H4 (cell line): ENCODE measurements at places on chromosomes 5 and 9. TPM values are rescaled to one million over a fixed set of nuclear protein-coding genes. Genes with fewer than 3 reads are reported as not detected.

GRCh38 chr5:170238456-170239196, 5.8 kb downstream of the C5orf58 start:
- DNase-seq = no peak

DNA sequence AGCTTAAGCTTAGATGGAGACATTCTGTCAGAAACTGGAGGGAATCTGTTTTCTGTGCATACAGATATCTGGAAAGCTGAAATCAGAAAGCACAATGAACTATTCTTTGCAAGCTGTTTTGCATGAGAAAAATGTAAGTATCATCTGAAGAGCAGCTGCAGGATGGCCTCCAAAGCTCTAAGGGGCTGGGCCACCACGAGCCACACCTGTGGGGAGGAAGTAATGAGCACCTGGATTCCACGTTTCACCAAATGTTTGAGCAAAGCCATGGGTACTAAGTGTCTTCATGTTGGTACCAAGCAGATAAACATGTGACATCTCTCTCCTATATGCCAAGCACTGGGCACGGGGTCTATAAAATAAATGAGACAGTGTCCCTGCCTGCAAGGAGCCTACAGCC, 199.3 kb downstream of the TTLL11 start:
- no peak for DNase-seq

DNA sequence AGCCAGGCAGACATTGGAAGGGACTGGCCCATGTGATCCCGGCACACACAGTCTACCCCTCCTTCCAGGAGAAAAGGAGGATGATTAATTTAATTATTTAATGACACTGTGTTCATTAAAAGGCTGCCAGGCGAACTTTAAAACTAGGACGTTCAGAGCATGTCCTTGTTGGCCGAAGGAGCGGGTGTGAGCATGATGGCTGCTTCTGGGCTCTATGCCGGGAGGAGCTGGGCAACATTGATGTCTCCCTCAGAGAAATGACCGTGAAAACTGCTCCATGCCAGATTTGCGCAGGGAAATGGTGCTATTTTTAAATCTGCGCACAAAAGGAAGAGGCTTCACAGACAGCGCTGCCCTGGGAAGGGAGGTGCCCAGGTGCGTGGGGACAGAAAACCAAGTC, 284.9 kb upstream of the IRX4 start:
- DNase-seq = no peak

- no peak for DNase-seq
These were observed 76.8 kb upstream of the SIMC1 start for GRCh38 chr5:176161431-176161830.

DNA sequence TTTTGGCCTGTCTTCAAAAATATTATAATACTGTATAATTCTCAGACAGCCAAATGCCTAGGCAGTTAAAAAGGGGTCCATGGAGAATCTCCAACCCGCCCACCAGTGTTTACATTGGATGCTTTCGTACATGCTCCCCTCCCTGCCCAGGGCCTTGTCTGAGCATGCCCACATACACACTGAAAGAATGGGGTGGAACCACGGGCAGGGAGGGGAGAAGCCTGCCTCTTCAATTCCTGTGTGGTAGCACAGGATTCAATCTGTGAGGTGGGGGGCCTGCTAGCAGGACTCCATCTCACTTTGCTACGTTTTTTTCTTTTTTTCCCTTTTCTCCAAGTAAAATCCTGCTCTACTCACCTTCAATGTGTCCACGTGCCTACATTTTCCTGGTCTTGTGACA, 314.7 kb upstream of the GRAMD2B start:
- DNase-seq = no peak

GRCh38 chr9:85258823-85259370, 482.9 kb downstream of the AGTPBP1 start:
- peak; percentile 84 for DNase-seq

- DNase-seq = peak; percentile 42
These were observed 98.8 kb downstream of the LHX2 start for GRCh38 chr9:124110307-124110915.

DNA sequence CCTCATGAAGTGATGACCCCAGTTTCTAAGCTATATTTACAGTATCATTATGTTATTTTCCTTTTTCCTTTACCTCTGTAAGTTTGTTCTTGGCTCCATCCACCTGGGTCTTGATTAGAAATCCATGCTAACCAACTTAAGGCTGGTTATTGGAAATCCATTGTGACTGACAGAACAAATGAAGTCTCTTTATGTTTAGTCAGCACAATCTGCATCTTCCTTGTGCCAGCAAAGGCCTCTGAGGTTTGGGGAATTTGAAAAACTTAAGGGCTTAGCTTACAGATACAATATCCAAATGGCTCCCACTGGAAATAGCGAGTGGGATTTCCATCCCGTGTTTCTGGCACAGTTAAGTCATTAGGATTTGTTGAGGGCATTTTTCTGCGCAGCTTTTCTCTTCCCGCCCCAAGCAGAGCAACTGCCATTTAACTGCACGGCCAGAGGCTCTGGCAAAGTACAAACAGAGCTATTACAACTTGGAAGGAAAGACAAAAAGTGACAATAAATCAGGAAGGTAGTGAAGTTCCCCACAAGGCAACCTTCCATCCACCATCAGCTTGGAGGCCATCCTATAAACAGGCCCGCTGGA, 64.2 kb downstream of the DCP2 start:
- DNase-seq = no peak

DNA sequence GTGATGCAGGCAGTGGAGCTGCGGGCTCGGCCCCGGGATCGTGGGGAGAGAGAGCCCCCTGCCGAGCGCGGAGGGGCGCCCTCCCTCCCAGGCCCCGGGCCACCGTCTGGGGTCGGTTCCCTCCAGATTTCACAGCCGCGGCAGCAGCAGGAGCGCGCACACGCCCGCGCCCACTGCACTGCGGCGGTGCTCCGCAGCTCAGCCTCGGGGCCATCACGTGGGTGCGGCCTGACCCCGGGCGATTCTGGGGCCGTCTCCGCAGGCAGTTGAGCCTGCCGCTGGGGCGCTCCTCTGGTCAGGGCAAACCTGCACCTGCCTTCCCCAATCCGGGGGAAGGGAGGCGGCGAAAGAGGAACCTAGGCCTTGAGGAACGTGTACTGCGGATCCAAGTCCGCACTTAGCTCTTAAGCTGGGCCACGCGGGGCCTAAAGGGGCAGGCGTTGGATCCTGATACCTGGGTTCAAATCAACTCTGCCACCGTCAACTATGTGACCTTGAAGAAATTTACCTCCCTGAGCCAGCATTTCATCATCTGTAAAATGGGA, 9.4 kb upstream of the DELE1 start:
- DNase-seq = no peak

GRCh38 chr9:79123415-79123814, 448.4 kb upstream of the TLE4 start:
- DNase-seq = no peak

DNA sequence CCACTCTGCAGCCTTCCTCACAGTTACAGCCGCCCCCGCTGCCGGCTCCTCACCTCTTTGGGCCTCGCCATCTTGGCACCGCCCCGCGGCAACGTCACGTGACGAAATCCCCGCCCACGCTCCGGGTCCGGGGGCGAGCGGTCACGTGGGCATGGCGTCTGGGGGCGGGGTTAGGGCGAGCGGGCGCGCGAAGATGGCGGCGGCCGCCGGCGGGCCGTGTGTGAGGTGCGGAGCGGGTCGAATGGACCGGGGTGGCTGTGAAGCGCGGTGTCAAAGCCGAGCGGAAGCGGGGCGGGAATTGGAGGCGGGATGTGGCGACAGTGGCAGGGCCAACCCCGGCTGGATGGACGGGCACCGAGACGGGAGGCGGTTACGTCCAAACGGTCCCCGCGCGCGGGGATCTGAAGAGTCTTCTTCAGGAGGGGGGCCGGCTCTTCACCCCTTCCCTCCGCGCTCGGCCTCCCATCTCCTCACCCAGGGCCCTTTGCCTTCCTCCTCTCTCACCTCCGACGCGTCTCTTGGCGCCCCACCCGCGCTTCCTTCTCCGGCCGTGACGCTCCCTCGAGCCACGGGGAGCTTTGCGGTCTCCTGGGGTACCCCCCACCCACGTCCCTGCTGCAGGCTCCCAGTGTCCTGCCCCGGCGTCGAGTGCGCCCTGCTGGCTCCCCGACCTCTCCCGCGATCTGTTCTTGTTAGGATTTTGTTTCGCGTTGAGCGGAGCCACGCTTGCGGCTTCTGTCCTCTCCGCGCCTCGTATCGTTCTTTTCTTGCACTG, at the start of the genes DOLK and NUP188:
TSS of gene DOLK (minus strand) at position 77 of the 775 bp plus-strand sequence. CDS start 300 bp downstream, outside the sequence.
TSS of gene NUP188 (plus strand) at position 173 of the 775 bp plus-strand sequence. CDS start at position 194, 21 bp downstream.
- DNase-seq = peak; percentile 83

DNA sequence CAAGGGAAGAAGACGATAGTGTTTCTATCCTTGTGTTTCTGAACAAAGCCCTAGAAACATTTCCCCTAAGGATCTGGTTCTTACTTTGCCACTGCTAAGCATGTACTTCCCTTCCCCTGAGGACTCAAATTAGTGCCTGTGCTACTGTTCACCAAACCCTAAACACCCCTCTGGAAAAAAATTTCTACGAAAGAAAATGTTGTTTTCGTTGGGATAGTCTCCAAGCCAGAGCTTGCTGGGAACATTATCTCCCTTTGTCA, 294.6 kb downstream of the BNC2 start:
- no peak for DNase-seq

The LRRC70 gene
- total RNA-seq = 0.04 TPM in 1 of 2 replicates, not detected in the other

The MIGA2 gene
- 9.3 and 18.2 TPM in 2 replicates for total RNA-seq

The TTC23L gene
- 0.06 TPM in 1 of 2 replicates, not detected in the other for total RNA-seq
